Caki2 (cell line): ENCODE measurements at places on chromosomes 5 and 9. TPM values are rescaled to one million over a fixed set of nuclear protein-coding genes. Genes with fewer than 3 reads are reported as not detected.

GRCh38 chr5:42611437-42611836, 145.2 kb upstream of the CCDC152 start:
- DNase-seq: no peak

DNA sequence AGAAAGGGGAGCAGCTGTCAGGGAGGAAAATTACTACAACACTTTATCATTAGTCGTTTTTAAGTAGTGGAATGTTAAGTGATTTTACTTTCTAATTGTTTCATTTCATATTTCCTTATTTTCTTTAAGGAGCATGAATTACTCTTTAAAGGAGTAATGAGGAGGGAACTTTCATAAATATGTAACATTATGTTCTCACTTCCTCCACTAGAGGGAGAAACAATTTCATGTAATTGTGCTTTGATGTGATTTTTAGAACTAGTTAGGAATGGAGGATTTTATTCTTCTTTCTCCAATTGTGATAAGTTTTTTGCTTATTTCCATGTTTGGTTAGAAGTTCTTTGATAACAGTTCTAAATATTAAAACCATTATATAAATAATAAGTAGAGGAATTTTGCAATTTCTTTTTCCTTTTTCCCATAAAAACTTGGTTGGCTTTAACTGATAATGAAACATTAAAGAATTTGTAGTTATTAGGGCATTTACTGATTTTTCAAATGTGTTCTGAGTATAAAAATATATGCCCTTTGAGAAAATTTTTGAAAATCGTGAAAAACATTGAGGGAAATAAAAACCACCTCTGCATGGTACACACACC, 25.6 kb downstream of the CEP78 start:
- no peak for DNase-seq

DNA sequence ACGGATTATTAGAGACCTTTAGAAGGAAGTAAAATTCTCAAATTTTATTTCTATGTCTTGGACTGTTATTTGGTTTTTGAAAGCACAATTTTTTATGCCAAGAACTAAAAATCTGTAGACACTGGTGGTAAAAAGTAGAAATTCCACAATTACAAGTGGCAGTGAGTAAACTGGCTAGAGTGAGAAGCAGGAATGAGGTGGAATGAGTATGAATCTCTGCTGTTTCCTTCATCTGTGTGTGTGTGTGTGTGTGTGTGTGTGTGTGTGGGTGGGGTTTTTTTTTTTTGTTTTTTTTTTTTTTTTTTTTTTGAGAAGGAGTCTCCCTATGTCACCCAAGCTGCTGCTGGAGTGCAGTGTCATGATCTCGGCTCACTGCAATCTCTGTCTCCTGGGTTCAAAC, 94.2 kb downstream of the TLE4 start:
- no peak for DNase-seq

DNA sequence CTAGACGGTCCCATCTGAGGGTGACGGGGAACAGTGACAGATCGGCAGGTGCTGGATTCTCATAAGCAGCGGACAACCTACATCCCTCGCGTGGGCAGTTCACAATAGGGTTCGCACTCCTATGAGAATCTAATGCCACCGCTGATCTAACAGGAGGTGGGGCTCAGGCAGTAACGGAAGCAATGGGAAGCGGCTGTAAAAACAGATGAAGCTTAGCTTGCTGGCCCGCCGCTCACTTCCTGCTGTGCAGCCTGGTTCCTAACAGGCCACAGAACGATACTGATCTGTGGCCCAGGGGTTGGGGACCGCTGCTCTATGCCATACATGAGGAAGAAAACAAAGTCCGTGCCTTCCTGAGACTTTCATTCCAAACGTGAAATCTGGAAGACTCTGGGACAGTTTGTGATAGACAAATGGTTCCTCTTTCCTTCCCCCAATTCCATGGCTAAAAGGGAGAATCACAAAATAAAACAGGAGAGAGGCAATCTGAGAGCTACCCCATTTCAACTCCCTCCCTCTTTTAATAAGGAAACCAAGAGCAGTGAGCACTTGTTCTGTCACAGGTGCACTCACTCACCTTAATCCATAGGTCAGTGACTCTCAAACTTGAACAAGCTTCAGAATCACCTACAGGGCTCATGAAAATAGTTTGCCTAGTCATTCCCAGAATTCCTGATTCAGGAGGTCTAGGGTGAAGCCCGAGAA, 12.1 kb downstream of the PDCL start:
- DNase-seq: no peak

GRCh38 chr9:107169796-107170195, 113.3 kb upstream of the RAD23B start:
- no peak for DNase-seq

DNA sequence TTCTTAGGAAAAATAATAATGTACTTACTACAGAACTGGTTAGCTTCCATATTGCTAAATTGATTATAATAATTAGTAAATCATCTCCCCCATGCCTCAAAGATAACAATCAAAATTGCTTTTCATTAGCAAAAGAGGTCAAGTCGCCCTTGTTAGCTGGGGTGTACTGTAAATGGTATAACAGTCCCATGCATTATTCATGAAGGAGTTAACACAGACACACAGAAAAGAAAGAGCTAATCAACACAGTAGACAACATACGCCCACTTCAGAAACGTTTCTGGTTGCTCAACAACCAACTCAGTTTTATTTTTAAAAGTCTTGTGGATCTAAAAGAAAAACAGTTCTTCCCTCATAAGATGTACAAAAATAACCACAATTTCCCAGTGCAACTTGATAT, 100.2 kb downstream of the MPDZ start:
- DNase-seq: no peak

DNA sequence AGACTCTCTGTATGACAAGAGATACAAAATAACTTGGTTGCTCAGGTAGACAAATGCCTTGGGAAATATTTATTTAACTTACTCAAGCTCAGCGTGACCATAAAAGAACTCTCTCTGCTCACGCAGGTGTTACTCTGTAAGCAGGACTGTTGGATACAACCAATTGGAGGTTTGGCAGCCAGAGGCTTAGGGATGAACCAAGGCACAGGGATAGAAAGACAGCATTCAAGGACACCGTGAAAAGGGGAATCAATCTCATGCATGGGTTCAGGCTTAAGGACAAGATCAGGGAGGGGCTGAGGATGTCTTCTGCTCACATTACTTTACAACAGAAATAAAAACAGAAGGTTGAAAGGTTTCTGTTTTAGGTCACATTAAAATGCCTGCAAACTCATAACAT, 389.0 kb upstream of the BRINP1 start:
- DNase-seq: no peak

DNA sequence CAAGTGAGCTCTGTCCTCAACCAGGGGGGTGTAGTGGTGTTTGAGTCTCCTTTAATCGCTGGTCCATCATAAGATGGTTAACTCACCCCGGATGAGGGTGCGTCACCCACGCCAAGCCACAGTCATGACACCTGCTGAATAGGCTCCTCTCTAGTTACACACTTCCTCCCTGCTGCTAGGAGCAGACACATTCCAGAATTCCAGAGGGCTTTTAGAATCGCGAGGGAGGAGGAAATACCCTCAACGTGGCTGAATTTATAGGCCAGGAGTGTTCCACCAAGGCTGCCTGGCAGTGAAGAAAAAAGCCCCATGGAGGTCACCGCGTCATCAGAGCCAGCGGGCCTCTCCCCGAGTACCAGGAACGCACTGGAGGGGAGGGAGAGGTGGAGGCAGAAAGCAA, 5.1 kb downstream of the GLRX start:
- no peak for DNase-seq

DNA sequence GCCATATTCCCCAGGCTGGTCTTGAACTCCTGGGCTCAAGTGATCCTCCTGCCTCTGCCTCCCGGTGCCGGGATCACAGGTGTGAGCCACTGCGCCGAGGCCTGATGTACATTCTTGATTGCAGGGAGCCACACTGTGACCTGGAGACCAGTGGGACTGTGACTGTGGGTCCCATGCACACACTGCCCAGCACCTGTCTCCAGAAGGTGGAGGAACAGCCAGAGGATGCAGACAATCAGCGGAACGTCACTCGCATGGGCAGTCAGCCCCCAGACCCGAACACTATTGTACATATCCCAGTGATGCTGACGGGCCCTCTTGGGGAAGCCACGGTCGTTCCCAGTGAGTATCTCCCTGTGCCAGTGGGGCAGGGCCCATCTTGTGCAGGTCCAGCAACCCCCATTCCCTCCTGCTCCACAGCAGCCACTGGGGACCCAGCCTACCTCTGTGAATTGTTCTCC, 147.3 kb downstream of the CACNA1B start:
- no peak for DNase-seq

- no peak for DNase-seq
Observed at GRCh38 chr9:129124506-129125069, 13.4 kb downstream of the PTPA start.

- no peak for DNase-seq
Observed at GRCh38 chr5:154683101-154683880, 71.9 kb upstream of the LARP1 start.

DNA sequence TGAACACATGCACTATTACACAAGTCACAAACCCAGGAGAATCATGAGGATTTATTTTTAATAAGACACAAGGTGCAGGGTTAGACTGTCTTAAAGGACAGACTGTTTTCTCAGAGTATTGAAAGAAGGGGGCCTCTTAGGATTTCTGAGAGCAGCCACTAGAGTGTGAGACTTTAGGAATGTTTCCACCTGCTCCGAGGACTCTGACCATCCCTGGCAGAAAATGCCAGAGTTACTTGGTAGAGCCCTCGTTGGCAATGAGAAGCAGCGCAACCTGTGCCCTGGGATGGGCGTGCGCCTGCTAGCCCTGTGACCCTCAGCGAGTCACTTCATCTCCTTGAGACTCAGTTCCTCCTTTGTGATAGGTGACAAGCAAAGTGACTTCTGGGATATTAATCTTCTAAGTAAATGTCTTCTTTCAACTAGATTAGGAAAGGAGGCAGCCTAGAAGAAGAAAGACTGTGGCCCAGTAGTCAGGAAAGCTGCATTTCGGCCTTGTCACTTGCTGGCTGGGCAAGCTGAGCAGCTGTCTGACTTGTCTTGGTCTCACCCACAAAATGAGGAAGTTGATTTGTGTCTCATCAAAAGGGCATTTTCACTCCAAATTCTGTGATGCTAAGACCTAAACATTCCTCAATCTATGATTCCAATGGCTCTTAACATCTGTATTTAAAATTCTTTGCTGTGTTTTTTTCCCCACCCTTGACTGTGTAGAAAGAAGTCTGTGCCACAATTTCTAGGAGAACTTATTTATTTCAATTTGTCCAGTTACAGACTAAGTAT, 60.5 kb downstream of the PTCD2 start:
- no peak for DNase-seq

GRCh38 chr9:129334105-129334935, 156.3 kb upstream of the IER5L start:
- DNase-seq: peak; percentile 99

DNA sequence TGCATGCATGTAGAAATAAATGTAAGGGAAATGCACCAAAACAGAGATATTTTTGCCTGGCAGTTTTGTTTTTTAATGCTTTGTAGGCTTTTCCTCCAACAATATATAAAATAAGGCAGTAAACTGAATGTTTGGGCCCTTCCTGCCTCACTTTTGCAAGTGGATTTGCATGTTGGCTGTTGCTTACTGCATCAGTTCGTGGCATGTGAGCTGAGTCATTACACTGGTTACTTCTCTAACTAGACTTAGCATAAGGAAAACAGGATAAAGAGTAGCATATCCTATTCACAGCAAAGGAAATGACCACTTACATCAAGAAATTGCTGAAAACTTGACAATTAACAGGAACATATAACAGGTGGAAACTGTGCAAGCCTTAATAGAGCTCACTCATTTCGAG, 113.4 kb downstream of the TLE1 start:
- no peak for DNase-seq

DNA sequence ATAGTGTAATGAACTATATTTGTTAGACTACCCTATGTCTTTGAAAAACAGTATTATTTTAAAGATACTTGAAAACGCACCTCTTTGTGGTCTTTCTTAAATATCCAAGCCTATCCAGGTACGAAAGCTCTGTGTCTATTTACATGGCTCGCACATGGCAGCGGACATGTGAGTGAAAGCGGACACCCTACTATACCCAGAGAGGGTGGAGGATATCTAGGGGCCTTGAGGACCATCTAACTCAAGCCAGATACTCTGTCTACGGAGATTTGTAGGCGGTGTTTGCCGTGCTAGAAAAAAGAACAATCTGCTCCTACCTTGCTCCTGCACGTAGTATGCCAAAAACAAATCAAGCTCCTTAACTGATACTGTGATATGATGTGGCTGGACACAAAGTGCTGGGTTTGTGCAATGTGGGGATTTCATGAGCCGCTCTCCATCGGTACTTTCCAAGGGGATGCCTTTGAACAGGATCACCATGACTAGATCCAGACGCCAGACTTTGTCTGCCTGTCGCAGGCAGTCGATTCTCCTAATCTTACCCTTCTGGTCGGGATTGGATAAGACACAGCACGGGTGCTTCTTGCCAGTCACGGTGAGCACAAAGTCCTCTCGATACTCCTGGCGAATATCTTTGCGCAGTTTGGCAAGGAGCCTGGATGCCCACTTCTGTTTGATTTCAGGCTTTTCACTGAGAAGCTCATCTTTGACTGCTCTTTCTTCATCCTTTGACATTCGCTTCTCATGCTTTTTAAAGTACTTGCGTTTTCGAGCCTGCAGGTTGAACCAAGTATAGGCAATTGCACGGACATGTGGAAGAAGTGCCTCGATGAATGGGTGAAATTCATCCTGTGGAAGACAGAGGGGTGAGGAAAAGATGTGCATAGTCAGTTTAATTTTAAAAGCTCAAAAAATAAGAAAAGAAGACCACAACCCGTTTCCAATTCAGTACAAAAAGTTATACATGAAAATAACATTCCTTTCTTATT, 7.0 kb downstream of the NFIB start:
- DNase-seq: peak; percentile 65

GRCh38 chr5:43967165-43967564, 364.2 kb downstream of the NNT start:
- no peak for DNase-seq

GRCh38 chr9:4495537-4495936, 5.3 kb downstream of the SLC1A1 start:
- peak; percentile 46 for DNase-seq

GRCh38 chr5:86354664-86355063, 263.1 kb upstream of the COX7C start:
- no peak for DNase-seq

DNA sequence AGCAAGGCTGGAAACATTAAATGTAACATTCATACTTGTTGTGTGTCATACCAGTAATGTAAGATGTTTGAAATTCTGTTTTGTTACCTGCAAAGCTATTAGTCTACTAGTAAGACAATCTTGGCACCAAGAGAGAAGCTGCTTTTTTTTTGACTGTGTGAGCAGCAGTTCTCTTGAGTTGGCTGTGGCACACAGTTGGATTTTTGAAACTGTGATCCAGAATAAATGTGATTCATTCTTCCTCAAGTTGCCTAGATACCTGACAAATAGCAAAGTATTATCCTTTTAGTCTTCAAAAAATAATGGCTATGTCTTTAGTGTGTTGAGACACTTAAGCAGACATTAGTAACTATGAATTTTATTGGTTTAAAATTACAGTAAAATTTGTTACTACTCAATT, 57.2 kb upstream of the HAPLN1 start:
- no peak for DNase-seq

GRCh38 chr9:133528001-133528875, 3.5 kb upstream of the MYMK start:
- no peak for DNase-seq

ELL2 gene
- total RNA-seq: 0.17 and 0.61 TPM in 2 replicates

FIBCD1 gene
- 25.8 and 33.0 TPM in 2 replicates for total RNA-seq

SLC23A1 gene
- total RNA-seq: 0.06 and 3.9 TPM in 2 replicates

LCN15 gene
- not detected in 2 replicates for total RNA-seq

ARL10 gene
- not detected in 2 replicates for total RNA-seq

PCDHB14 gene
- 0.29 and 7.7 TPM in 2 replicates for total RNA-seq

RANBP3L gene
- not detected in 2 replicates for total RNA-seq

SPATA31D4 gene
- total RNA-seq: not detected in 2 replicates

NDST1 gene
- total RNA-seq: 42.3 and 58.2 TPM in 2 replicates

TSLP gene
- not detected in 2 replicates for total RNA-seq
